MCF 10A (cell line): ENCODE measurements at places on chromosomes 3 and 15. TPM values are rescaled to one million over a fixed set of nuclear protein-coding genes. Genes with fewer than 3 reads are reported as not detected.

The GCSAM gene
- total RNA-seq = 0.29 and 0.63 TPM in 2 replicates

The IL17RE gene
- total RNA-seq = 5.0 and 5.5 TPM in 2 replicates

- no peak overlapping the region for H3K4me3 ChIP-seq
- H3K36me3 ChIP-seq = no peaks in the 10 kb centered on the region
- H3K27ac ChIP-seq = no peak overlapping the region
- no peaks in the 10 kb centered on the region for H3K27me3 ChIP-seq
- no peaks in the 10 kb centered on the region for H3K4me1 ChIP-seq
Measured at GRCh38 chr15:38648121-38648843, 83.7 kb upstream of the RASGRP1 start.

The ROPN1 gene
- not detected in 2 replicates for total RNA-seq

The SLC22A13 gene
- total RNA-seq = 1.7 and 1.9 TPM in 2 replicates

The THPO gene
- total RNA-seq = not detected in 2 replicates

The CD86 gene
- not detected in 2 replicates for total RNA-seq

GRCh38 chr3:178186666-178187065 is 349.6 kb upstream of the KCNMB2 start:
- H3K4me1 ChIP-seq = peaks cover 9% of the 10 kb centered on the region
- no peak for DNase-seq
- no peak overlapping the region for H3K4me3 ChIP-seq
- no peaks in the 10 kb centered on the region for H3K27me3 ChIP-seq
- H3K36me3 ChIP-seq = no peaks in the 10 kb centered on the region

The AP3B2 gene
- 6.1 and 7.5 TPM in 2 replicates for total RNA-seq

DNA sequence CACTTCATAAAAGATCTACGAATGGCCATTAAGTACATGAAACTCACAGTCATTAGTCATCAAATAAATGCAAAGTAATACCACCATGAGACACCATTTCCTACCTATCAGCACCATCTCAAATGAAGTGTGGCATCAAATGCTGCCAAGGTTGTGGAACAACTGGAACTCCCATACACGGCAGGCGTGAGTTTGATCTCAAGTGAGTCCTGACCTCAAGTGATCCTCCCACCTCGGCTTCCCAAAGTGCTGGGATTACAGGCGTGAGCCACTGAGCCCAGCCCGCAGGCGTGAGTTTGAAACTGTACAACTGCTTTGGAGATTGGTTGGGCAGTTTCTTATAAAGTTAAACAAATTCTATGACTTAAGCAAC is 28.8 kb upstream of the HDAC11 start:
- H3K27me3 ChIP-seq = no peaks in the 10 kb centered on the region
- no peak for DNase-seq
- peaks cover 7% of the 10 kb centered on the region for H3K4me1 ChIP-seq
- peak overlapping the region; percentile 94 for H3K27ac ChIP-seq
- no peaks in the 10 kb centered on the region for H3K36me3 ChIP-seq
